Hypothalamus (tissue), 51 donors: ENCODE measurements at places on chromosomes 2 and 18.

DNA sequence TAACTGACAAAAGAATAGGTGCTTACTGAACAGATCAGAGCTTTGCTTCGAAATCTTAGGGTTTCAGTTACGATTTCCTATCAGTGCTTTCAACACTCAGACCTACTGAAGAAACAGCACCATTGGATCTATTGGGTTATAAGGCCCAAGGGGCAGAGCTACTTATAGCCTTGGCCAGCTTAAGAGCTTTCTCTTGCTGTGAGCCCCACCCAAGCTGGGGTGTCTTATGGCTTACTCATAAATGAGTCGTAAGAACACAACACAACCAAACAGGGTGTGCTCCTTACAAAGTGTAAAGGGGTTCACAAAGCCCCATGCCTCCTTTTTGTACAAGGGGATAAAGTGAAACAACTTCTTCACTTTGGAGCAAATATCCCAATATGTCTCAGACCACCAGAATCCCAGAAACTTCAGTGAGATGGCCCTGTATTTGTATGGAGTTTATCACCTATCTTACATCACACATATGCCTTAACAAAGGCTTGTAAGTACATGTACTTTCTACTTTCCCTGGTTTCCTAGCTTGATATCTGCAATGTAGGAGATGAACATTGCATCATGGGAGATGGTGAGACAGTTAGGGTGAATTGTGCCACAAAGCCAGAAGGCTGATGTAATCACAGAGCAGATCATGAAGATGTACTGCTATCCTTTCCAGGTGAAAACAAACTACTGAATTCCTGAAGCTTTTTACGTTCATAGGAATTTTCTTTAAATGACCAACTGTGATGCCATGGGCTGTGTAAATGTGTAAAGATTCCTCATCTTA lies 115.5 kb upstream of the GLI2 start:
- DNase-seq: no peak

- no peak for DNase-seq
Observed at GRCh38 chr2:156526950-156527636, 90.9 kb downstream of the GPD2 start.

- DNase-seq: no peak
Observed at GRCh38 chr2:132417430-132418035, 928 bp downstream of the GPR39 start.

DNA sequence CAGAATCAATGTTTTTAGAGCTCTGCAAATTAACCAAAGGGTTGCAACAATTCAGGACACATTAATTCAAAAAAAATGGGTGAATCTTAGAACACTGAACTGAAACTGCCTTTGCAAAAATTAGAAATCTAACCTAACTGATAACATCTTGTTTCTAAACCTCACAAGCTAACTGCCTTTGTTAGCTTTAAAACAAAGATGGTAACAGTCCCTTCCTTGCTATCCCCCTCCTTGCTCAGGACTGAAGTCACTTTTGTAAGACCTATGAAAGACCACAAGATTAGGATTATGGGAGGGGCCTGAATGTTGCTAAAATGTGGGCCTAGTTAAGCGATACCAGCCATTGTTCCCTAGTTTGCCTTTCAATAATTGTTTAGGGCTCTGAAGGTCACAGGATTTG lies 44.9 kb upstream of the LONRF2 start:
- no peak for DNase-seq

DNA sequence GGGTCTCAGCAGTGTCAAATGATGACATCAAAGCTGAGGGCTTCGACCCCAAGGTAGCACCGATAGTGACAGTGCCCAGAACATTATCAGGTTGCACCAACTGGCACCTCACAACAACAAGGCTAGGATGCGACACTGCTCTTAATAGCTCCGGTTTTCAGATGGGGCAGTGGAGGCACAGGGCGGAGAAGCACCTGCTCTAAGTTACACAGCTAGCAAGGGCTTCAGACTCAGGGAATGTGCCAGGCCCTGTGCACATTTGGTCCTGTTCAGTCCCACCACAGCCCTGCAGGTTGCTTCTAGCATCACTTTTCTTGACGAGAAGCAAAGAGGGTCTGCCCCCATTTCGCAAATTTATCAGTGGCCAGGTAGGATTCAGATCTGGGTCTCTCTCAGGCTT lies 74.1 kb downstream of the DGKD start:
- no peak for DNase-seq

DNA sequence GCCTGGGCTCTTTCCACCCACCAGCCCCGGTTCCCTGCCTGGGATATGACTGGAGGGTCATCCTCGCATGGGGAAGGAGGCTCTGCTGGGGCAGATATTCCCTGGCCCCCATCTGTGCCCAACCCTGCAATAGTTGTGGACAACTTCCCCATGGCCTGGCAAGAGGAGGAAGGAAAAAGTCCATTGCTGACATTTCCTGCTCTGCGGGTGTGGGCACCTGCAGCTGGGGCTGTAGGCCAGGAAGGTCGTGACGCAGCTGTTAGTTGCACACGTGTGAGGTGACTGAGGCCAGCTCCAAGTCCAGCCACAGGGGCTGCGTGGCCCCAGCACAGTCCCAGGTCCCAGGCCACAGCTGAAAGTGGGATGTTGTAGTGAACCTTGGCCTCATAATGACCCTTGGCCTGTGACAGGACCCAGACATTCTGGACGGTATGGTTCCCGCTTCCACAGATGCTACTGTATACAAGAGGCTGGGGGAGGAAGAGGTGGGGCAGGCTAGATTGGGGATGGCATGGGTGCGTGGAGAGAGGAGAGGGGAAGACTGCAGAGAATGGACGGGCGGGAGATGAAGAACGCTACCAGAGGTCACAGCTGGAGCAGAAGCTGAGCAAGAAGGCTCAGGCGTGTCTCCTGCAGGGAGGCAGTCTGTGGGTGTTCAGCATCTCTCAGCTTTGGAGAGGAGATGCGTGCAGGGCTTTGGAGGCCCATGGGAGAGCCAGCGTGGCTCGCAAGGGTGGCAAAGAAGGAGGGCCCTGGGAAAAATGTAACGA lies 22.1 kb downstream of the OTOF start:
- no peak for DNase-seq

- DNase-seq: no peak
Observed at GRCh38 chr18:37242826-37243560, 322.6 kb downstream of the CELF4 start.

DNA sequence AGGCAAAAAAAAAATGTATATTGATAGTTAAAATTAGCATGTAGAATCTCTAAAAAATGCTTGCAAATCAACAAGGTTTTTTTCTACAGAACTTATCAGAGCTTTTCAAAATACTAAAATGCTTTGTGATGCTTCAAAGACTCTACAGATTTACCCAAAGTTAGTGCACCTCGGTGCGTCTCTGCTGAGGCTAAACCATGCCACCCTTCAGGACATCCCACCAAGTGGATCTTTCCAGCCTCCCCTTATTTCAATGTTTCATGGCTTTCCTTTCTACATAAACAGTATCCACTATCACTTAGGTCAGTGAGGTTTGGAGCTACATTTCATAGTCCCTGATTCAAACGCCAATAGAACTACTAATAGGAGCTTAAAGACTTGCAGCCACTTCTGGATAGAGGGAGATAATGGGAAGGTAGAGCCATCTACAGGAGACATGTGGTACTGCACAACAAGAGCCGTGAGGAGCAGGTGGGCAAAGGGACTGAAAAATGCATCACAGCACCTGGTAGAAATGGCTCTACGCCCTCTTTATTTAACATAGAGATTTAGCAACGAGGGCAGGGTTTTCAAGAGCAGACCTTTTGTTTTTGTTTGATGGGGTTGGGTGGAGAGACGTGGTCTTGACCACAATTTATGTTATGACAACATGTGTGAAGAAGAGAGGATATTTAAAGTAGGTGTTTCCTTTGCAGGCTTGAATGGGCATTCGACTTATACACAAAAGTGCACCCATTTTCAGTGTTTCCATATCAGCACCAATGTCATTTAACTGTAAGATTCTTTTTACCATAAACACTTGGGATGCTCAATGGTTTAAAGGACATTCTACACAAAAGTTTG lies 56.1 kb upstream of the SLC35G4 start:
- no peak for DNase-seq

DNA sequence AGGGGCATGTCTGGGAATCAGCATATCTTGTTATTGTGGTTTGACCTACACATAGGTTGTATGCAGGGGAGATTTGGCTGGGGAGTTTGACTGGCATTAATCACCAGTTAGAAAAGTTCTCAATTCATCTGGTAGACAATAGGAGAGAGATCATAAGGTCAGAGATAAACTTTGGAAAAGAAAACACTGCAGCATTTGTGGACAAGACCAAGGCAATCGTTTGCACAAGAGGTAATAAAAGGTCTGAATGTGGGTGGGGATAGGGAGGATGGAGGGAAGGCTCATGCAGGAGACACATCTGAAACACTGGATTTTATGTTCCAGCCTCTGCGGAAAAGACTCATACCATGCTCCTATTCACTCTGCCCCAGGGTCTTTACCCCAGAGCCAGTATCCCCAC lies 136.9 kb downstream of the MAIP1 start:
- DNase-seq: no peak

- DNase-seq: no peak
Observed at GRCh38 chr2:25664183-25664964, 9.0 kb downstream of the DTNB start.

DNA sequence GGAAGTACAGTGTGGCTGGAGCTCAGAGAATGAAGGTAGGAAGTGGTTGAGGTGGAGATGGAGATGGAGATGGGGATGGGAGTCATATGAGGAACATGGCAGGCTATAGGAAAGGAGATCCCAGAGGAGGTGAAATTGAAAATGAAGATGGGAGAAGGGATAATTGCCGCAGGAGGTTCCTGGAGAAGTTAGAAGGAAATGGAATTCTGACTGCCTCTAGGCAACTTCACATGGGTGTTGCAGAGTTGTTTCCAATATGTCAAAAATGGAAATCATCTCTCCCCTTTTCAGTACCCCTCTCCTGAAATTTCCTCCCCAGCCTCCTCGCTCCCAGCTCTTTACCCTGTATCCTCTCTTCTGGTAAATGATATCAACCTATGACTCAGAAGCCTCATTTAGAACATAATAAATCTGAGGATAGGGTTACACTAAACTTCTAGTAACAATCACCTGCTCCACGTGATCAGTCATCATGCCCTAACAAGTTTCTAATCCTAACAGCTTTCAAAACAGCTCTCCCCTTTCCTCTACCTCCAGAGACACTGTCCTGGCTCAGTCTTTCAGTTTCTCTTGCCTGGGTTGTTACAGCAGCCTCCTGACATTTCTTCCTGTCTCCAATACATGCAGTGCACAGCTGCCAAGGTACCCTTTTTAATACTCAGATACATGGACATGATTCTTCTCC lies 201.9 kb upstream of the RBMS1 start:
- no peak for DNase-seq

- DNase-seq: no peak
Observed at GRCh38 chr2:193502363-193503035, 1307.8 kb upstream of the TMEFF2 start.

- DNase-seq: no peak
Observed at GRCh38 chr2:236908439-236909192, 177.1 kb upstream of the COPS8 start.

GRCh38 chr18:1394966-1395365 lies 490.3 kb downstream of the ADCYAP1 start:
- no peak for DNase-seq

DNA sequence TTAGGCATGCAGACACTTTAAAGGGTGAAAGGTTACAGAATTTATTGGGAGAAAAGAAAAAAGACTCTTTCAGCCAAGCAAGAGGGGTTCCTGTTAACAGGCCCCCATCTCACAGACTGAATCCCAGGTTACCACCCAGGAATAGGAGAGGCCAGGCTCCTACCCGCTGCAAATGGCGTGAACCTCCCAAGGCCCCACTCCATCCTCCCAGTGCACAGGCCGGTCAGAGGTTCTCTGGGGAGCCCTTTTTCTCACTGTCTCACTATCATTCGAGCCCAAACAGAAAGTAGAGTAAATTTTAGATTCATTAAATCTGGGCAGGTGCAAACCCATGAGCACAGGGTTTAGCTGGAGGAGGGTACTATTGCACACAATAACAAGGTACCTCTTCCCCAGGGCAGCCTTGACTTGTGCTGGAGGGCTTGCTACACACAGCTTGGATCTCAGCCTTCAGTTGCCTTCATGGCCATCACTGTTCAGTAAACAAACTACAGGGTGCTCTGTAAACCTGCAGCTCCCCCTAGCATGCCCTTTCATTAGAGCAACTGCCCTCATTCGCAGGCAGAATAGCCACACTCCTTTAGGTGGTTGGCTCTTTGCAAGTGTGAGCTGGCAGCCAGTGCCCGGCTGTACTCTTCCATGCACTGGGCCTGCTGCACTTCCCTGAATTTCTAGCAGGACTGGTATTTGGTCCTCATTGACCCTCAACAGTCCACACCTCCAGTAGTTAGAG lies 7.3 kb upstream of the PLEK start:
- peak; percentile 51 for DNase-seq

- DNase-seq: no peak
Observed at GRCh38 chr2:42932271-42933151, 140.1 kb upstream of the HAAO start.

GRCh38 chr2:129913695-129914495 lies 65.6 kb upstream of the RAB6C start:
- DNase-seq: no peak

GRCh38 chr2:238644095-238645081 lies 203.5 kb upstream of the TWIST2 start:
- DNase-seq: no peak

DNA sequence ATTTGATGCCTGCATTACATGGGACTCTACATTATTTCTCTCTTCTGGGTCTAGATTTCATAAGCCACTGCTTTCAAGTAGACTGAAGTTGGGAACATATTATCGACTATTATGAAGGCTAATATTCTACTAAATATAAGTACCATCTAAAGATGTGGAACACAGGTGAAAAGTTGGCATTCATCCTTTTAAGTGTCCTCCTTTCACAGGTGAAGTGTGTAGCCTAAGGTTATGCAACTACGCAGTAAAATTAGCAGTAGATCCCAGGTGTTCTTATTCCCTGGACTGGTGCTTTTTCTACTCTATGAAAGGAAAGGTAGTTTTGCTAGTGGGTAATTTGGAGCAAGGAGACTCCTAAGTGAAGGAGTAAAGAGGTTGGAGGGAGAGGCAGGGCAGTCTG lies 88.2 kb upstream of the DPP10 start:
- DNase-seq: no peak

GRCh38 chr2:110818767-110819481 lies 86.6 kb downstream of the ACOXL start:
- no peak for DNase-seq

GRCh38 chr18:40099641-40100040 lies 1855.4 kb upstream of the PIK3C3 start:
- no peak for DNase-seq

GRCh38 chr18:77147418-77147852 lies 14.9 kb upstream of the MBP start:
- no peak for DNase-seq

DNA sequence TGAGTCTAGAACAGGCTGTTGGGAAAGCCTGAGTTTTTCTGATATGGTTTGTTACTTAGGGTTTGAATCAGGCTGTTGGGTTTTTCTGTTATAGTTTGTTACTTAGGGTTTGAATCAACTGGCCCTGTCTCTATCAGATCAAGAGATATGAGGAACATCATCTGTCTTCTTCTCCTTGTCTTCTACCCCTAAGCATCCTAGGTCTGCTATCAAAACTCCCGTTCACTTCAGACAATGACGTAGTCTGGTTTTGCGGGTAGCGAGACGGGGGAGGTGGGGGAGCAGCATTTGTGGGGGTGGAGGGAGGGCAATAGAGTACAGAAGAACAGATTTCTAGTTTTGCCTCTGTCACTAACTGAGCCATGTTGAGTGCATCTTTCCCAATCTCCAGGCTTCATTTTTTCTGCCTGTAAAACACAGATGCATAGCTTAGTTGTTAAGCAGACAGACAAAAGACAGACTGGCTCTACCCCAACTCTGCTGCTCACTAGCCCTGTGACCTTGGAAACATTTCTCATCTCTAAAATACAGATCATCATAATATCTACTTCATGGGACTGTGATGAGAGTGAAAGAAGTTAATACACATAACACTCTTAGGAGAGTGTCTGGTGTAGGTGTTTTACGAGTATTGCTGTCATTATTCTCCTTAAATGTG lies 9.1 kb downstream of the TNP1 start:
- DNase-seq: no peak
